Posterior vena cava (tissue), 2 donors: ENCODE measurements at places on chromosomes 3 and 15. TPM values are rescaled to one million over a fixed set of nuclear protein-coding genes. Genes with fewer than 3 reads are reported as not detected.

Gene KBTBD13
- total RNA-seq: 0.57 TPM

DNA sequence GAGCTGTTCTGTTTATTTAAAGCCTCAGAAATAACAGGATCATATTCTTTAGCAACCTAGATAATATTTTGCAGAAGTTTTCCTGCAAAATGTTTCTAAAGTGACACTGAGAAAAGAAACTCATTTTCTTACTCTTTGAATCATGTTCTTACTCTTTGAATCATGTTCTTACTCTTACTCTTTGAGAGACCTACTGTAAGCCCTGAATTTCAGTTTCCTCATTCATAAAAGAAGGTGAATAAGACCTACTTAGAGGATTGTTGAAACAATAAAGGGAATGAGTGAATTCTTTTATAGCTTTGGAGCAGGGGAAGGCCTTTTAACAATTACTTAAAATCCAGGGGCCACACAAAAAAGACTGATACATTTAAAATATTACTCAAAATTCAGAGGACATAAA lies 221.7 kb upstream of the CMC1 start:
- no peak for DNase-seq

- no peak for DNase-seq
Measured at GRCh38 chr3:39106281-39106811, 1.1 kb downstream of the GORASP1 start.

Gene DUOX1
- total RNA-seq: 0.62 TPM

GRCh38 chr3:128343287-128344051 lies 123.2 kb downstream of the DNAJB8 start:
- no peak for DNase-seq

Gene H1-8
- not detected for total RNA-seq

Gene GHRL
- 1.0 TPM for total RNA-seq

GRCh38 chr3:72748659-72749058 lies 99.6 kb downstream of the SHQ1 start:
- DNase-seq: no peak

Gene CD96
- total RNA-seq: 2.5 TPM

DNA sequence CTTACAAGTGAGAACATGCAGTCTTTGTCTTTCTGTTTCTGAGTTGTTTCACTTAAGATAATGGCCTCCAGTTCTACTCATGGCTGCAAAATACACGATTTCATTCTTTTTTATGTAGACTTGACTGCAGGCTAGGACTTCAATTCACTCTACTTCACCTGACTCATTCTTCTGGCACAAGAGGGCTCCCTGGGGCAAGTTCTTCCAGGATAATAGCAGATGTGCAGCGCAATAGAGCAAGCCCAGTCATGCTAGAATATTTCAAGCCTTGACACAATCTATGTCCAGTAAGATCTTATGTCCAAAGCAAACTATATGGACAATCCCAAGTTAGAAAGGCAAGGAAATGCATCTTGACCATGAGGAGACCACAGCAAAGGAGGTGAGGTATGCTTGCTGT lies 211.7 kb upstream of the GADL1 start:
- no peak for DNase-seq

DNA sequence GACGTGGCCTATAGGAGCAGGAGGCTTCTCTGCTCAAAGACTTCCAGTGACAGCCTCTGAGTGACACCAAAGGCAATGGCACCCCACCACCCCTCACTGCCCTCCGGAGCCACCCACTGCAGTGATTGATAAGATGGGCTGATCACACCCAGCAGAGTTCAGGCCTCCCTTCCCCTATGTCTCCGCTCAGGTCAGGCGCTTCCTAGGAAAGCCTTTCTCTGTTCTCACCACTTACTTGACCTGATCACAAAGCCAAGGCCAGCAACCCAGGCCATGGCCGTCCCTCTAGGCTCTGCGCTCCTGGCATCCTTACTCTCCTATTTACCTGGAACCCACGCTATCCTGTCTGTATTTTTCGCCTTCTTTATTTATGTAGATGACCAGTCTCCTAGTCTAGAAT lies 282.3 kb downstream of the OCA2 start:
- peak; percentile 23 for DNase-seq

Gene NCEH1
- total RNA-seq: 10.3 TPM

- no peak for DNase-seq
Measured at GRCh38 chr3:1346386-1346785, 253.6 kb downstream of the CNTN6 start.

DNA sequence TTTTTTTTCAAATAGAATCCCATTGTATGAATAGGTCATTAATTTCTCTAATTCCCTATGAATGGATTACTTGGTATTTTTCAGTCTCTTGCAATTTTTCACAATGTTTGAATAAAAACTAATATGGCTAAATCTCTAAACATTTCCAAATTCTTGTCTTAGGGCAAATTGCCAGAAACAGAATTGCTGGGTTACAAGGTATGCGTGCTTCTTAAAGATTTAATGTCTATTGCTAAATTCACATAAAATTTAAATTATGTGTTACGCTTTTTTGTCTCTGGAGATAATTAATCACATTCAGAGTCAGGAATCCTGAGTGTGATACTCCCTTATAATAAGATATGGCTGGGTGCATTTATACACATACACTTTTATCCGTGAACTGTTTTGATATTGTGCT lies 264.5 kb upstream of the TBL1XR1 start:
- no peak for DNase-seq

Gene CPN2
- total RNA-seq: not detected

DNA sequence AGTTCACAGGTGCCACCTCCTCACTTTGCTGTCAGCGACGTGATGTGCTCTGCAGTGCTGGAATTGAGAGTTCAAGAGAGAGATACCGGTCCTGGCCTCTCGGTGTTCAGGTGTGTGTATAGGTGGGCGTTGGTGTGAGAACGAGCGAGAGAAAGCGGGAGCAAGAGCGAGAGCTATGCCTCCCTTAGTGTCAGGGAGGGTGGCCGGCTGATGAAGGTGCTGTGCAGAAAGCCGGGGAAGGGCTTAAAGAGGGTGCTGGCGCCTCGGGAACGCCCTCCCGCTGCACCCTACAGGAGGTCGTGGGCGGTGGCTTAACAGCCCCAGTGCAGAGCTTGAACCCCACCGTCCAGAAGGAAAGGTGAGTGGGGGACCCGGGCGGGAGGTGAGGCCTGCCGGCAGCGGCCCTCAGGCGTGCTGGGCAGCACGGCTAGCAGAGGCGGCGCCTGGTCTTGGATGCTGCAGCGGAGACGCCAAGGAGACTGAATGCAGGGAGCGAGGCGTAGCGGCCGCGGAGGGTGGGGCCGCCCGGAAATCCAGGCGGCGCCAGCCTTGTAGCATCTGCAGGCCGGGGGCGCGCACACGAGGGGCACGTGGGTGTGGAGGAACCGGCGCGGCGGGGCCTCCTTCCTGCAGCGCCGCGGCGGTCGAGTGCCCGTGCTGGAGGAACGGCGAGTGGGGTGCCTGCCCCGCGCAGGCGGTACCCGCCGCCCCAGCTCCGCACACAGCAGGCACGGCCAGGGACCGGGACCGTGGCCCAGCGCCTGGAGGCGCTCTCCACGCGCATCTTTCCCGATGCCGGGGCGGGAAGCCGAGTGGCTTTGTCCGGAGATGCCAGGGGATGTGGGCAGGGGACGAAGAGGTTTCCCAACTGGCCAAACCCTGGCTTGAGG lies 246.8 kb upstream of the TOPAZ1 start:
- DNase-seq: peak; percentile 74

GRCh38 chr3:102532901-102533300 lies 98.1 kb downstream of the ZPLD1 start:
- no peak for DNase-seq

- DNase-seq: no peak
Measured at GRCh38 chr15:89982315-89983055, 18.6 kb upstream of the ZNF710 start.

Gene SCAMP5
- total RNA-seq: 2.4 TPM

Gene TEX55
- not detected for total RNA-seq

- no peak for DNase-seq
Measured at GRCh38 chr3:13552857-13553652, 4.1 kb downstream of the FBLN2 start.

Gene GLT8D1
- total RNA-seq: 33.5 TPM

GRCh38 chr15:87744815-87745214 lies 511.7 kb downstream of the NTRK3 start:
- DNase-seq: no peak

GRCh38 chr15:24054547-24055245 lies 367.6 kb upstream of the NDN start:
- no peak for DNase-seq

Gene CRYGS
- 2.8 TPM for total RNA-seq

Gene ITIH1
- 2.6 TPM for total RNA-seq

Gene NEK10
- total RNA-seq: 1.5 TPM

DNA sequence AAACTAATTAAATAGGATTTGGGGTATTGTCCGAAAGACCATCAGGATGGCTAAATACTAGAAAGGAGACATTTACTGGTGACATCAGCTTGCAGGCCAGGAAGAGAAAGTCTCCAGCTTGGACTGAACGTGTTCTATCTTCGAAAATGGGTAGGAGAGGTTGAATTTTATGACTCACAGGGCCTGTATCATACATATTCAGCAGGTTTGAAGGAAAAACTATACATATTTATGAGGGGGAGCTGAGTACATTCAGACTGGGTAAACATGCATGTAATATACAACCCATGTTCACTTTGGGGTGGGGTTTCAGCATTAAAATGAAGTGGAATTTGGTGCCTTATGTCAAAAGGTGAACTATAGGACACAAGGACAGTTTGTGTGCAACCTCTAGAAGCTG lies 129.3 kb upstream of the CRBN start:
- no peak for DNase-seq

- no peak for DNase-seq
Measured at GRCh38 chr3:194579091-194579606, 54.1 kb downstream of the TMEM44 start.

Gene DAZL
- total RNA-seq: not detected

Gene GYG1
- 106 TPM for total RNA-seq

DNA sequence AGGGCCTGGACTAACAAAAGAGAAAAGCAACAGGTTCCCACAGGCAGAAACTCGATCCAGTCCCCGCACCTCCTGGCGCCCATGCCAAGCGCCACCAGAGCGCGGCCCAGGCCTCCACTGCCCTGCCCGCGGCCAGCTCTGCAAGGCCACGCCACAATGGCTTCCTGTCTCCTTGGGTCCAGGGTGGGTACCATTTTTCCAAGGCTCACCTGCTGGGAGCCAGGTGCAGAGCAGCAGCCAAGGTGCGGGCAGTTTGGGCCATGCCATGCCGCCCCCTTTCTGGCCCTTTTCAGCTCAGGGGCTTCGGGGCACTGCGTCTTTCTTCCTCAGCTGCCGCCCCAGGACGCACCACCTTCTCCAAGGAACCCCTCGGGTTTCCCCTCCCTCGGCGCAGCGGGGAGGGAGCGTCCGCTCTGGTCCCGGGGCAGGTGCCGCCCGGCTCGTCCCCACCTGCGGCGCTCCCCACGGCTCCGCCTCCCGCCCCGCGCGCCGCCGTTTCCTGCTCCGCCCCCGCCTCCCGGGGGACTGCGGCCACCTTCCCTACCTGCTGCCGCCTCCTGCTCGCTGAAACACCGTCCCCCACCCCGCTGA lies at the start of gene ILDR1:
Gene ILDR1 (minus strand): TSS at position 437 of the 591 bp plus-strand sequence. CDS start 170 bp downstream, at position 267.
- no peak for DNase-seq

Gene PP2D1
- not detected for total RNA-seq

DNA sequence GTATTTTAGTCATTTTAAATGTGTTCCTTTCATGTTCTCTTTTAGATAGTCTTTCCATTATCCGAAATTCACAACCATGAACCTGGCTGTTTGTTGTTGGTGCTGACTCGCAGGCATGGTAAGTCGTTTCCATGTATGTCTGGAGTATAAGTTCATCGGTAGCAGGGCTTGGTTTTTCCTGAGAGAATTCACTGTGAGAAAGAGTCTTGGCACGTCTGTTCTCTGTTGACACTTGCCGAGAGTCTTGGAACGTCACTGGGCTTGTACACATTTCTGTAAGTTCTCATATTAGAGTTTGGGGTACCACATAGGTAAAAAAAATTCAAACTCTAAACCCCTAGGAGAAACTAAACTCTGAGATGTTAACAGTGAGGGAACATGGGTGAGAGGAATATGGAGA lies 29.4 kb upstream of the EIF4A2 start:
- no peak for DNase-seq

DNA sequence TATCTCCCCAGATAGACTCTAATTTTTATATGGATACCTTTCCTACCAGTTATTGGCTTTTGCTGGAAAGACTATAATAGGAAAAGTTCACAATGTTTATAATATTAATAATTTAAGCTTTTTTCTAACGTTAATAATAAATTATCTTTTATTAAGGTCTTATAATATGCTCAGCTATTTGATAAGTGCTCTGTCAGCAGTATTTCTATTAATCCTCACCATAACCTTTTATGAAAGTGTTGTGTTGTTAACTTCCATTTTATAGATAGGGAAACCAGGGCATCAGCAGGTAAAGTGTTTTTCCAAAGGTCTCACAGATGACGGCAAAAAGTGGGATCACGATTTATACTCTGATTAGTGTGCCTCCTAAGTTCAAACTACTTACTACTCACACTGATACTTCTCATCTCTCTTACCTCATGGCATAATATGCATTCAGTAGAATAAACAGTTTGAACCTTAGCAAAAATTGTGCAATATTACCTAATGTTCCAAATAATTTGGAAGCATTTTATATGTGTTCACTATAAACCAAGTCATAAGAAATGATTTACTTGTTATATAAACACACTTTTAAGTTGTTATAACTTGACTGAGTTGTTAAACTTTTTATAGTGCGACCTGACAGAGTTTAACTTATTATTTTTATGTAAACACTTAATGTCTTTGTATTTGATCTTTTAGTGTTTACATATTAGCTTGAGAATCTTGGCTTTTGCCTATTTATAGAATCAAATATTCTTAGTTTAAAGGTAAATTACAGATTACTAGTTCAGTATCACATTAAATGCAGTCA lies 274.9 kb upstream of the DCBLD2 start:
- no peak for DNase-seq

DNA sequence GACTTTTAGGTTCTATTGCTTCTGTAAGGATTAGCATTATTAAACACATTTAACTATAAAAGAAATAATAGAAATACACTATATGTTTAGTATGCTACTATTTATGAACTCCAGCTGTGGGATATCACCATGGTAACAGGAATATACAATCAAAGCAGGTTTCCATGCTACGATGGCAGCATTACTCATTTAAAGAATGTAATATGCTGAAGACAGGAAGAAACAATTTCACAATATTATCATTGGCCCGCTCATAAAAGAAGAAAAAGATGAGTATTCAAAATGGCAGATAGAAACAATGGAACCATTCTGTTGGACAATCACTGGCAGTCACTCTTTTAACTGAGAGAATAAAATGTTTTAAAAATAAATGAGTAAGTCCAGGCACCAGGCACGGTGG lies 153.4 kb downstream of the CBLB start:
- DNase-seq: no peak

Gene HRG
- not detected for total RNA-seq

DNA sequence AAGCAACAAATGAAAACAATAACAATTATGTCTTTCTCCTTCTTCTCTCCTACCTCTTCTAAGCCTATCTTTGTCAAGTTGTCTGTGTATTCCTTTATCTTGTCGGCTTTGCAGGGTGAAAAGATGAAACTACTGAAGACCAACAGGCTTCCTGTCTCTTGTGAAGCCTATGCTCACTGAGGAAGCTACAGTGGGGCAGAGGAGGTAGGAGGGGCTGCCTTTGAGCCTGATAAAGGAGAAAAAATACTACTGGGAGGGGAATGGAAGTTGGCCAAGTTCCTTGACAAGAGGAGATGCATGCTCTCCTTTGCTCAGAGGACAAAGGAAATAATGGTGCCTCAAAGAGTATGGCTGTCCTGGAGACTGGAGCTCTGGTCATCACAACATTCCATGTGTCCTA lies 92.0 kb downstream of the IGSF11 start:
- no peak for DNase-seq

Gene LRTM1
- total RNA-seq: not detected

GRCh38 chr3:65245133-65246063 lies 557.6 kb upstream of the ADAMTS9 start:
- no peak for DNase-seq

GRCh38 chr3:110881069-110881468 lies 190.5 kb upstream of the NECTIN3 start:
- peak; percentile 72 for DNase-seq
